ENCODE measurements at places on chromosomes 11 and 22.

GRCh38 chr22:31106001-31106571 lies 1.3 kb downstream of the SELENOM start:
- no peak for DNase-seq

DNA sequence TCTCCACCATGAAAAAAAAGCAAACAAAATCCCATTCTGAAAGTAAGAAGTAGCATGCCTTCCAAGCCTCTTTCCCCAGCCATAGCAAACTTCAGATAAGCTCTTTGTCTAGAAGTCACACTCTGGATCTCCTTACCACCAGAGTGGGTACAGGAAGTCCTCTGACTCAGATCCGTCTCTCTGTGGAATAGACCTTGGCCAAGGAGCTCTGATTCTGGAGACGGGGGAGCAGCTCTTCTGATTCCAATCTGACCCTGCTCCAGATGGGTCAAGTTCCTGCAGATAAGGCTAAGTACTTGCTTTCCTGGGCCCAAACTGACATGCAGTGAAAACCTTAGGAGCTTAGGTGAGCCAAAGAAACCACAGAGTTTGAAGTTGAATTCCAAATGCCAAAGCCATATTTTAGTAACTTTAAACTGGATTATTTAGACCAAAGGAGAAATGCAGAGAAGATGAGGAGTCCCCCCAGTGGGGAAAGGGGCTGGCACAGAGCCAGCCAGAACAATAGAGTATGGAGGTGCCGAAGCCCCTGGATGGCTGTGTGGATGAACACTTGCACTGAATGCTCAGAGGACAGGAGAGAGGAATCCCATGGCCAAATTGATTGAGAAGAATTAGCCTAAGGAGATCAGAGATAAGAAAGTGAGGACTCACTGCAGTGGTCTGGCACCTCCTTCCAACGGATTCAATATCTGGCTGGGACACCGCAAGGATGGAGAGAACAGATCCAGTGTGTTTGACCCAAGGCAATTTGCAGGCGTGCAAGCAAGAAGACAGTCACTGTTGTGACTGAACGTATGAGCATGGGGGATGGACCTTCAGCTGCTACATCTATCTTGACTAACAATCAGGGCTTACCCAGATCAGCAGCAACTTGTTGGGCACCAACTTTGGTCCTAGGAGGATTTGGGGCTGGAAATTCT lies 54.9 kb downstream of the ENDOD1 start:
- no peak for DNase-seq

DNA sequence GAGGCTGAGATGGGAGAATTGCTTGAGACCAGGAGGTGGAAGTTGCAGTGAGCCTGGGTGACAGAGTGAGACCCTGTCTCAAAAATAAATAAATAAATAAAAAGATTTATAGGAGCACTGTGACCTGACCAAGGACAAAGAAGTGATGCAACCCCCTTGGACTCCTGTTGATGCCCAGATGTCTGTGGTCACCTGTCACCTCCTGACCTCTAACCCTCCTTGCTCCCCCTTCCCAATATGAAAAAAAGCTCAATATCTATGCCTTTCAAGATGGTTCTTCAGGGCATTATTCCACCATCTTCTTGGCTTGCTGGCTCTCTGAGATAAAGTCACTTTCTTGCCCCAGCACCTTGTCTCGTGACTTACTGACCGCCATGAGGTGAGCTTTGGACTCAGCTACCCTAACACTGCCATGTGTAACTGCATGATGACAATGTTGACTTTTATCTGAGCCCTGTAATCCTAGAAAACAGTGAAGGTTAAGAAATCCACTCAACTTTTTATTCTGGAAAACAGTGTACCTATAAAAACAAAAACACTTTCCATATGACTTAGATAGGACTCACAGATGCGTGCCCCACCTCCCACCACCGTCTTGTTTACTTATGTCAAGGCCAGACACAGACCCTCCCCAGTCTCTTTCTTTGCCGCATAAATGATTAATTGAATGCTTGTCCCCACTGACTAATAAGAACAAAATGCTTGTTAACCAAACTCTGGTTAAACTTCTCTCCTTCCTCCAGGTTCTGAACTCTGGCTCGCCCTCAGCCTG lies 360.5 kb downstream of the BUD13 start:
- no peak for DNase-seq

- no peak for DNase-seq
Observed at GRCh38 chr22:46293577-46294260, 3.0 kb upstream of the GTSE1 start.

DNA sequence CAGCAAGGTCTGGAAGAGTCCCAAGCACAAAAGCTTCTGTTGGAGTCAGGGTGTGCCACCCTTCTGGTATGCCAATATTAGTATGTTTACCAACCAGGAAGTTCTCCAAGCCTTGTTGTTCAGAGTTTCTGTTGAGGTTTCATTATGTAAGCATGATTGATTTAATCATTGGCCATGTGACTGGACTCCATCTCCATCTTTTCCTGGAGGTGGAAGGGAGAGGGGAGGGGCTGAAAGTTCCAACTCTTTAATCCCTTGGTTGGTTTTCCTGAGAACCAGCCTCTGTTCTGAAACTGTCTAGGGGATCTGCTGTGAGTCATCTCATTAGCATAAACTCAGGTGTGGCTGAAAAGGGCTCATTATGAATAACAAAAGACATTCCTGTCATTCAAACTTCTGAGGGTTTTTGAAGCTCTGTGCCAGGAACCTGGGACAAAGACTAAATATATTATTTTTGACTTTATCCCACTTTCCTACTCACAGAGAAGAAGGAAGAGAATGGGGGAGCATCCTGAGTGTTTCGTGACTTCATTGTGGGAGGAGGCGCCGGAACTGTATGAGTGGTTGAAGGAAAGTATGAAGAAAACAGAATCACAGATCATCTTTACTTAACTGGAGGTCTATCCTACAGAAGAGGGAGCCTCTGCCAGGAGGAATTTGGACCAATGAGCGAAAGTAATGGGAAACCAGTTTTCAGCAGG lies 138.2 kb downstream of the NECTIN1 start:
- DNase-seq = no peak

DNA sequence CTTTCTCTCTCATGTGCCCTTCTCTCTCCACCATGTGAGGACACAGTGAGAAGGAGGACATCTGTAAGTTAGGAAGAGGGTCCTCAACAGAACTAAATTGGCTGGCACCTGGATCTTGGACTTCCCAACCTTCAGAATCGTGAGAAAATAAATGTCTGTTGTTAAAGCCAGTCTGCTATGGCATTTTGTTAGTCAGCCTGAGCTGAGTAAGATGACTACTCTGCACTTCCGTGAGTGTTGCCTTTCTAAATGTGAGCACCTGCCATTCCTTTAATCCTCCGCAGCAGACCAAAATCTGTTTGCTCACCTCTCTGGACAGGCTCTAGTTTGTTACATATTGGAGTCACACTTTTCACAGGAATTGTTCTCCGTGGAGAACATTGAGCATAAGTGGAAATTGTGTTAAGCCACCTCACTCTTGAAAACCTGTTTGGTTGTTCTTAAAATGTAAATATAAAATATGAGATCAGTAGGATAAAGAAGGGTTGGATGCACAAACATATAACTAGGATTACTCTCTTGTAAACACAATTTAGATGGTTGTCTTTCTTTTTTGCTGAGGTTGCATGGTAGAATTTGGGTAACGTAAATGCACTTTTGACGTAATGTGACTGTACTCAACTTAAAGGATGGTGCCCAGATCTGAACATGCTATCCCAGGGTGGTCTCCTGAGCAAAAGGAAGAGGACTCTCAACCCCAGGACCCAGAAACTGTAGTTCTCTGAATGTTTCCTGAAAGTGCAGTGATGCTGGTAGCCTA lies 65.9 kb downstream of the SNX19 start:
- DNase-seq = no peak

DNA sequence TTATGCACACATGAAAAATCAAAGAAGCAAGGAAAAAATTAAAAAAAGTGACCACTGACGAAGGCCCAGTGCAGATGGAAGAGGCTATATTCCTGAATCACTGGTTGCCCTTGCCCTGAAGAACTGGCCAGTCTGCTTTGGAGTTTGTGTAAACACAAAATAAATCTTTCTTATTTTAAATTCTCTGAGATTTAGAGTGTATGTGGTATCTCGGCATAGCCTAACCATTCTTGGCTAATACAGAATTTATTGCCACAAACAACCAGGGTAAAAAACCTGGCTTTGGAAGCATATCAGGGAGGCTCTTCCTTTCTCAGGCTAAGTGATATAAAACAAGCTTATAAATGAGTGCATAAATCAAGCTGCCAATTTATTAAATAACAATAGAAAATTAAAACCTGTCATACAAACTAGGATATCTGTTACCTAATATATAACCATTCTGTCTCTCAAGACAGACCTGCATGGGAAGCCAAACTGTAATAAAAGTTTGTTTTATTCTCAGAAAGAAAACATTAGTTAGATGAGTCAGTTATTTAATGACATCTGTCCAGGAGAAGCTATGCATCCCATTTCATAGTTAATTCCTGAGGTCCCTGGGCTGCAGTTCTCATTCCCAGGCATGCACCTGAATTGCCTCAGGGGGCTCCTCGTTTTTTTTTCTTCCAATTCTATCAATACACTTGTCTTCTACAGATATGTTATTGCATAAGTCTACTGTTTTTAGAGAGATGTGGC lies 6.1 kb upstream of the TMEM135 start:
- DNase-seq = no peak

GRCh38 chr11:115050756-115051155 lies 372.4 kb downstream of the NXPE2 start:
- no peak for DNase-seq

DNA sequence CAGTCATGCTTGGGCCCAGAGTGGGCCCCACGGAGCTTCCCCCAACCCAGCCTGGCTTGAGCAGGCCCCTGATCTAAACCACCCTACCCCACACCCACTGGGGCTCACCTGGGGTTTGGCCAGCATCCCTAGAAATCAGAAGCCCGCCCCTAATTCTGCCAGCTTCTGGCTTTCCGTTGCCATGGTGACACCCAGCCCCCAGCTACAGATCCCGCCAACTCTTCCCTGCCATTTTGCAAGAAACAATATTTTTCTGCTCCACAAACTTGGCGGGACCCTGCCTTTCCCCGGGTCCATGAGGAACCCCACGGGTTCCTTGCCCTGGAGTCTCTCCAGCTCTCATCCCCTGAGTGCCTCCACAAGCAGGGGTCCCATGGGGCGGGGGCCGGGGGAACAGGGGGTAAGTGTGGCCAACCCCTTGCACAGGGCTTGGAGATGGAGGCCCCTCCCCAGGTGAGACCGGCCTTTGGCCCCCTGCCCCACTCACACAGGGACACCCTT lies 90.0 kb downstream of the CDKN1C start:
- no peak for DNase-seq

- no peak for DNase-seq
Observed at GRCh38 chr22:31829505-31829904, 75.7 kb downstream of the DEPDC5 start.

DNA sequence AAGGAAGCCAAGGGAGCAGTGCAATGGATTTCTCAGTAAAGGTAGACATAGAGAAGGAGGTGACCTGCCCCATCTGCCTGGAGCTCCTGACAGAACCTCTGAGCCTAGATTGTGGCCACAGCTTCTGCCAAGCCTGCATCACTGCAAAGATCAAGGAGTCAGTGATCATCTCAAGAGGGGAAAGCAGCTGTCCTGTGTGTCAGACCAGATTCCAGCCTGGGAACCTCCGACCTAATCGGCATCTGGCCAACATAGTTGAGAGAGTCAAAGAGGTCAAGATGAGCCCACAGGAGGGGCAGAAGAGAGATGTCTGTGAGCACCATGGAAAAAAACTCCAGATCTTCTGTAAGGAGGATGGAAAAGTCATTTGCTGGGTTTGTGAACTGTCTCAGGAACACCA lies 6.6 kb downstream of the TRIM22 start:
- no peak for DNase-seq

- no peak for DNase-seq
Observed at GRCh38 chr11:95165638-95166037, 65.4 kb downstream of the SESN3 start.

DNA sequence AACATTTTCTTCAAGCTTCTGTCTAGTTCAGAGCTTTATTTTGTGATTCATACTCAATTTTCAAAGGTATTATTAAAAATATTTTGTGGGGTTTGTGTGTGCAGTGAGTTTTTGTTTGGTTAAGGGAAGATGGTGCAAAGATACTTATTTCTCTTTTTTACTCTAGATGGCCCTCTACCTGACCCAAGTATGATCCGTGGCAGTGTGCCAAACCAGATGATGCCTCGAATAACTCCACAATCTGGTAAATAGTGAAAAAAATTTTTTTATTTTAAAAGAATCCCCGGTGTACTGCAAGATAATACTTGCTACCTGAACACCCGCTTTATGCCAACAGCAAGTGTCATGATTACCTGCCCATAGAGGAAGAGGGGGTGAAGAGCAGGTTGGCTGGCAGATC lies 54.2 kb downstream of the EP300 start:
- no peak for DNase-seq

- no peak for DNase-seq
Observed at GRCh38 chr11:34345540-34345876, 12.3 kb downstream of the ABTB2 start.

Measured in activated CD4-positive, CD25-positive, alpha-beta regulatory T cell (primary cell).